NT2/D1 (cell line): ENCODE measurements at places on chromosomes 2 and 18.

DNA sequence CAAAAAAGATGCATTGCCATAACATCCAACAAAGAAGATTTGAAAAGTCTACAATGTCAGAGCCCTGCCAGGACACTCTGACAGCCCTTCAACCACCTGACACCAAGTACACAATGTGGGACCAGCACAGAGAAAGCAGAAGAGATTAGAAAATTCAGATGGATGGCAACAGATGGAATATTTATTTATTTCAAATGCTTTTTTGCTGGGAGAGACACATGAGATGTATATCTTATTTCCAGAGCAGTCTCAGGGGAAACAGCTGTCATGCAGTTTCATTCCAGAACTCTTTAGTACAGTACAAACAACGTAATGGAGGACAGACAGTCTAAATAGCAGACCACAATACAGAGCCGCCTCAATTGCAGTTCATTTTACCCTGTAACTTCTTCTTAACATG, 110.1 kb downstream of the MAIP1 start:
- DNase-seq, result no peak

- no peak for DNase-seq
Measured at GRCh38 chr2:178589335-178589734, 109.1 kb downstream of the PLEKHA3 start.

GRCh38 chr2:192696857-192697256, 502.1 kb upstream of the TMEFF2 start:
- DNase-seq, result no peak

GRCh38 chr2:134275058-134275862, 21.4 kb downstream of the MGAT5 start:
- no peak for DNase-seq

DNA sequence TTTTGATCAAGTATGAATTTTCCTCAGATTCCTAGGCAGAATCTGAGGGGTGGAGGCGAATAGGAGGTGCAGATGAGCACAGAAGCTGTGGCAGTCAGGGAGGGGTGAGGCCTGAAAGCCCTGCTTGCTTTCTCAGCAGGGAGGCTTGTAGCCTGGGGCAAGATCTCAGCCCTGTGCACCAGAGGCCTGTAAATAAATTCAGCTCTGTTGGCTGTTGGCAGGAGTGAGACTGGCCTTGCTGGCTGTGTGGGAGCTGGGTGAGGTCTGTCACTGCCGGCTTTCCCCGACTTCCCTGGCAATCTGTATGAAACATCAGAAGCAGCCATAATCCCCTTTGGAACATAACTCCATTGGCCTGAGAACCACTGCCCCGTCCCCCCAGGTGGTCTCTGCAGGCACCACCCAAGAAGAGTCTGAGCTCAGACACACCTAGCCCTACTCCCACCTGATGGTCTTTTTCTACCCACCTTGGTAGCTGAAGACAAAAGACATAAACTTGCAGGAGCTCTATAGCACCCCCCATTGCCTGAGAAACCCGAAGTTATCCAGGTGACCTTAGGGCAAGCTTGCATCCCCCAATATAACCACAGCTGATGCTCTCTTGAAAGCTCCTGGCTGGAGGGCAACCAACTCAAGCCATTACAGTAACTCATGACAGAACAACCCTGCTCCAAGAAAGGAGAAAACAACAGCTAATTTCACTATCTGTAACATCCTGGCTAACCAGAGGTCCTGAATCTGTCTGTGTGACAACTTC, 32.3 kb downstream of the EVA1A start:
- no peak for DNase-seq

DNA sequence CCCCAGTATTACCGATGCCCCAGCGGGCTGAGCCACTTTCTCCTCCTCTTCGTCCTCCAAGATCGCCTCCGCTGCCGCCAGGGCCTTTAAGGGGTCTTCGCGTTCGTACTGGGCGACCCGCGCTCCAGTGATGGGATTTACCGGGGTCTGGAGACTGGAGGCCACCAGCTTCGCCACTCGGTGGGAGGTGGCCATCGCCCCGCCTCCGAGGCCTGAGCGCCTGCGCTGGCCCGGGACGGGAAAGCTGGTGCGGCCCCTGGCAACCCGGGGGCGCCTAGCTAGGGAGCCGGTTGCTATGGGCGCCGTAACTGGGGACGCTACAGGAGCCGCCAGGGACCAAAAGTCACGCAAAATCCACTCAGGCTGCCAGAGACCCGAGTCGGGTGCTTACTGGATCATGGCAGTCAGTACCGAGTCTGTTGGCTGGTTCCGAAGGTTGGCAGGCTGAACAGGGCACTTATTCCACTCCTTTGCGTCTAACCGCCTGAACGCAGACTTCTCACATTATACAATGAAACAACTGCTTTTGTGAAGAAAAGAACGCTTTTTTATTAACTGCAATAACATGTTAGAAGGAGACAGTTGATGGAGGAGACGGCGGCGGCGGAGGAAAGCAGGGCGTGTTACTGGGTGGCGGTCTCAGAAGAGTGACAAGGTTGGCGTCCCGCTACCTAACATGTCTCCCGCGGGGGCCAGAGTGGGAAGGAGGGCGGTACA, at the start of gene FAM161A:
TSS of gene FAM161A (minus strand) at position 214 of the 717 bp plus-strand sequence. CDS start at position 195, 19 bp downstream.
- peak; percentile 84 for DNase-seq

- no peak for DNase-seq
Measured at GRCh38 chr2:39663187-39663930, 2.4 kb upstream of the TMEM178A start.
